Fibroblast of skin of back (primary cell): ENCODE measurements at places on chromosomes 6 and 20.

GRCh38 chr6:91664327-91664959, 1077.6 kb upstream of the MAP3K7 start:
- DNase-seq = no peak

DNA sequence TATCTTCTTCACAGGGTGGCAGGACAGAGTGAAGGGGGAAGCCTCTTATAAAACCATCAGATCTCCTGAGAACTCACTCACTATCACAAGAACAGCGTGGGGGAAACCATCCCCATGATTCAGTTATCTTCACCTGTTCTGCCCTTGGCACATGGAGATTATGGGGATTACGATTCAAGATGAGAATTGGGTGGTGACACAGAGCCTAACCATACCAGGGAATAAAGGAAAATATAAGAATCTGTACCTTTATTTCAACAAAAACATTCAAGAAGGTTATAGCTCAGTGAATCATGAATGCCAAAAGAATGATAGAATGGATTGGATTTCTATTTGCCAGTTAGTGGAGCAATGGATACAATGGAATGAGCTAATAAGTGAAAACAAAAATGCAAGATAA, 214.4 kb downstream of the PTPRK start:
- DNase-seq = peak; percentile 43

GRCh38 chr6:13181393-13181792, 146.9 kb downstream of the TBC1D7 start:
- DNase-seq = no peak

DNA sequence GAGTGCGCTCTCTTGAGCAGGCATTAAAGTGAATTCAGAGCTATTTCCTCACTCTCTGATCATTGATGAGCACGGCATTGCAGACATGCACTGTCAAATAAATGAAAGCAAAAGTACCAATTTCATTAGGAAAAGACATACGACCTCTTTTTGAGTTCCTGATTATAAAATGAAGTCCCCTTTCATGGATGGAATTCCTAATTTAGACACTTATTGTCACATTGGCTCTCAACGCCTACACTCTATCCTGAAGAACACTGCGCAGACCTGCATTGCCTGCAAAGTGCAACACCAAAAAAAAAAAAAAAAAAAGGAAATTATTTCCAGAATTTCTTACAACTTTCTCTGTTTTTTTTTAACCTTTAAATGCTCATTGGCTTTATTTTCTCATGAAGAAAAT, 1.6 kb downstream of the ADGRB3 start:
- no peak for DNase-seq
